Ureter (tissue), 1 donor: ENCODE measurements at places on chromosomes 11 and 22. TPM values are rescaled to one million over a fixed set of nuclear protein-coding genes. Genes with fewer than 3 reads are reported as not detected.

TMEM45B gene
- 94.3 TPM for total RNA-seq

NCAM1 gene
- 26.7 TPM for total RNA-seq

RANGAP1 gene
- total RNA-seq: 59.7 TPM

TRIM48 gene
- not detected for total RNA-seq

SOX10 gene
- total RNA-seq: 1.0 TPM

MAPK8IP1 gene
- total RNA-seq: 7.2 TPM

INPP5J gene
- total RNA-seq: 4.8 TPM

CD151 gene
- total RNA-seq: 241 TPM

FAM180B gene
- total RNA-seq: 0.29 TPM

RIMBP3B gene
- not detected for total RNA-seq

EHF gene
- total RNA-seq: 309 TPM

HBD gene
- total RNA-seq: 0.75 TPM

ARSA gene
- total RNA-seq: 61.9 TPM

SLC25A18 gene
- 0.78 TPM for total RNA-seq

OR10D3 gene
- not detected for total RNA-seq

KRTAP5-11 gene
- not detected for total RNA-seq

CYP2D6 gene
- 2.0 TPM for total RNA-seq

GLYAT gene
- total RNA-seq: not detected

OR4A5 gene
- not detected for total RNA-seq

NFAM1 gene
- 1.3 TPM for total RNA-seq

IFITM10 gene
- 49.2 TPM for total RNA-seq

FEN1 gene
- 10.4 TPM for total RNA-seq

WNT11 gene
- total RNA-seq: 1.7 TPM

KRTAP5-7 gene
- total RNA-seq: 5.8 TPM

CCDC179 gene
- total RNA-seq: not detected

SAA2 gene
- total RNA-seq: 6.7 TPM

MRGPRF gene
- total RNA-seq: 75.2 TPM

TBX1 gene
- total RNA-seq: 13.0 TPM

RAG2 gene
- not detected for total RNA-seq

USH1C gene
- total RNA-seq: 14.3 TPM

TSGA10IP gene
- 0.68 TPM for total RNA-seq

FOLR1 gene
- total RNA-seq: 1.7 TPM

DCHS1 gene
- 26.0 TPM for total RNA-seq

ZNF215 gene
- total RNA-seq: 9.6 TPM

GDPD4 gene
- not detected for total RNA-seq

APOA5 gene
- not detected for total RNA-seq
